ENCODE measurements at places on chromosomes 3 and 15. TPM values are rescaled to one million over a fixed set of nuclear protein-coding genes. Genes with fewer than 3 reads are reported as not detected.

- no peak overlapping the region for H3K27ac ChIP-seq
- DNase-seq = no peak
Measured at GRCh38 chr3:115590873-115591272, 32.4 kb upstream of the GAP43 start.

- DNase-seq = no peak
- no peak overlapping the region for H3K4me3 ChIP-seq
- H3K27ac ChIP-seq = no peak overlapping the region
- H3K27me3 ChIP-seq = peaks cover 2% of the 10 kb centered on the region
- H3K4me1 ChIP-seq = no peaks in the 10 kb centered on the region
Measured at GRCh38 chr15:77515613-77516012, 94.9 kb downstream of the HMG20A start.

DNA sequence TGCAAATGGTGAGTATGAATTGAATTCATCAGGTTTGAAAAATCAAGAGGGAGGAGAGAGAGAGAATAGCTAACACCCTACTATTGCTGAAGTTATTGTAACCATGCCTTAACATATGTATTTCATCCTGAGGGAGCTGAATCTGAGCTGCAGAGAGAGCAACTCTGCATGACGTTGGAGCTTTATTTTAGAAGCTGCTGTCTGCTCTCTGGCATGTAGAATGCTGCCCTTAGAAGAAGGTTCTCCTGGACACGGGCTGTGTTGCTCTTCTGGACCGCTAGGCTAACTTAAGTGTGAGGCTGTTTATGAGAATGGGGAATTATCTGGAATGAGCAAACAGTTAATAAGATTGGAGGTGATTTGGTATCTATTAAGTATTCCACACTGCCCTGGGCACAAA lies 814.6 kb downstream of the AGBL1 start:
- H3K4me3 ChIP-seq = no peak overlapping the region
- H3K4me1 ChIP-seq = no peaks in the 10 kb centered on the region
- peaks cover 5% of the 10 kb centered on the region for H3K36me3 ChIP-seq
- H3K27ac ChIP-seq = no peak overlapping the region
- no peak for DNase-seq
- peaks cover 14% of the 10 kb centered on the region for H3K27me3 ChIP-seq

- peak overlapping the region; percentile 94 for H3K4me3 ChIP-seq
- peaks cover 61% of the 10 kb centered on the region for H3K4me1 ChIP-seq
- no peak for DNase-seq
- H3K36me3 ChIP-seq = peaks cover 14% of the 10 kb centered on the region
- no peaks in the 10 kb centered on the region for H3K27me3 ChIP-seq
Measured at GRCh38 chr3:50238549-50239026, 2.6 kb downstream of the GNAI2 start.

- DNase-seq = no peak
- peaks cover 1% of the 10 kb centered on the region for H3K36me3 ChIP-seq
- peak overlapping the region; percentile 34 for H3K27ac ChIP-seq
- peaks cover 25% of the 10 kb centered on the region for H3K4me1 ChIP-seq
Measured at GRCh38 chr3:49025793-49026520, 3.2 kb downstream of the IMPDH2 start.

GRCh38 chr15:91961357-91961756 lies 107.8 kb downstream of the SLCO3A1 start:
- no peak overlapping the region for H3K27ac ChIP-seq
- peaks cover 25% of the 10 kb centered on the region for H3K4me1 ChIP-seq
- no peak for DNase-seq

DNA sequence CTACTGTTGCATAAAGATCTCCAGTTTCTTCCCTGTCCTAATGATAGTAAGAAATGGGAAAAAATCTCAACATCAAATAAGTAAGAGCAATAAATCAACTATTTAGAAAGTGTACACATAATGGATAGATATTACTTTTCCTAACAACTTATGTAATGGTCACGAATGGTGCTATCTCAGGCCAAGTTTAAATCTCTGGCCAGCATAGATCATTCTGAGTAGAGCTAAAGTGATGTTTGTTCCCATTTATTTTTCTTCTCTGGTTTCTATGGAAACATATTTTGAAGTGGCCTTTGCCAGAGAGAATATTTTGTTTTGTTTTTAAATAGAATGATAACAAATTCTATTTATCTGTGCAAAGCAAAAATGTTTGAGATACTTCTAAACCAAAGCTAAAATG lies 249.7 kb upstream of the TTC14 start:
- H3K27me3 ChIP-seq = no peaks in the 10 kb centered on the region
- no peak overlapping the region for H3K27ac ChIP-seq
- no peak overlapping the region for H3K4me3 ChIP-seq
- peaks cover 4% of the 10 kb centered on the region for H3K36me3 ChIP-seq
- no peaks in the 10 kb centered on the region for H3K4me1 ChIP-seq

FAM43A gene
- total RNA-seq = 3.8 TPM

Data from naive thymus-derived CD8-positive, alpha-beta T cell (primary cell).